LNCaP clone FGC (cell line): ENCODE measurements at places on chromosomes 7 and 10.

DNA sequence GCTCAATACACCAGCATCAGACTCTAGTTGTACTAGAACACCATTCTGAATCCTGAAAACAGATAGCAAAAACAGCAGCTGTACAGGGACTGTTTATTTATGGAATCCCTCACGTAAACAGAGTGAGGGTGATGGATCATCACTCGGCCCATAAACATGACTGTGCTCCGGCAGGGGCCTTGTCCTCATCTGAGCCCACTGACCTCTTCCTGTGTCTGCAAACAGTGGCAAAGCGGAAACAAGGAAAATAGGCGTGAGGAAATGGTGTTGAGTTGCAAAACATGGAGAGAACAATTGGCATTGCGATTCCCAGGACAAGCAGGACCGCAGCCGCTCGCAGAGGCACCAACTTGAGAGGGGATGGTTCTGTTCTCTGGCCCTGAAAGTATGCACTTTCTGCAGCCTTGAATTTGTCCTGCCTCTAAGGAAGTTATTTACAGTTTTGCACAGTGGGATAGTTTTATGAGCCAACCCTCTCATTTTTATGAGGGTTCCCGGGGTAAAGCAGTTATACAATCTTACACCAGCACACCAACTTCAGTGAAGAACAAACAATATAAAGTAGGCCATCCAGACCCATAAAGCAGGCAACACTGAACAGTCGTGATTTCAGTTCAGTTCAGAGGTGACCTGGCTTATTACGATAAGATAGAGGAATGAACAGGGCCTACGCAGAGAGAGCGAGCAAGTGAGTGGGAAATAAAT, 248.0 kb upstream of the FZD8 start:
- DNase-seq, result peak; percentile 61

GRCh38 chr7:144404946-144405345, 1.5 kb upstream of the NOBOX start:
- no peak for DNase-seq

DNA sequence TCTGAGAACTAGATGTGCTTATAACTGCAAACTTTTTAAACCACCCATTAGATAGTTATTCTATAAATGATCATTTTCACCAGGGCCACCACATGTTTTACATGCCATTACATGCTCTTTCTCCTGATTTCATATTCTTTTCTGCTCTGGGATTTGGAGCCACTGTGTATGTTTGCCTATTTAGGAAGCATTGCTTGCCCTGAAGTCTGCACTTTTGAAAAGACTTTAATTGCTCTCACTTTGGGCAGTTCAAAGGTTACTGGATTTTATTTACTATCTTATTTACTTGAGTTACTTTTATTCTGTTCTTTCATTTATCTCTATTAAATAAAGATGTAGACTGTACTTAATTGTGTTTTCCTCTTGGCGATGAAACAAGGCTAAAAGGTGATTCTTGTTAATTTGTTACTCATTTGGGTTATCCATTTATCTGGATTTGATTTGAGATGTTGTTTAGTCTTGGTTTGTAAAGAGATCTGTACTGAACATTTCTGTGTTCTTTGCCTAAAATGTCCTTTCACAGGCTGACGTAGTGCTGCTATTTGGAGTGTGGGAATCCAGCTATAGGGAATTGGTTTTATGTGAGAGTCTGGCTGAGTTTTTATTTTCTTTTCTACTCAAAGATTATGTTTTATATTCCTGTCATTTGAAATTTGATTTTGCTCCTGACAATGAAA, 88.8 kb downstream of the SUGCT start:
- no peak for DNase-seq

DNA sequence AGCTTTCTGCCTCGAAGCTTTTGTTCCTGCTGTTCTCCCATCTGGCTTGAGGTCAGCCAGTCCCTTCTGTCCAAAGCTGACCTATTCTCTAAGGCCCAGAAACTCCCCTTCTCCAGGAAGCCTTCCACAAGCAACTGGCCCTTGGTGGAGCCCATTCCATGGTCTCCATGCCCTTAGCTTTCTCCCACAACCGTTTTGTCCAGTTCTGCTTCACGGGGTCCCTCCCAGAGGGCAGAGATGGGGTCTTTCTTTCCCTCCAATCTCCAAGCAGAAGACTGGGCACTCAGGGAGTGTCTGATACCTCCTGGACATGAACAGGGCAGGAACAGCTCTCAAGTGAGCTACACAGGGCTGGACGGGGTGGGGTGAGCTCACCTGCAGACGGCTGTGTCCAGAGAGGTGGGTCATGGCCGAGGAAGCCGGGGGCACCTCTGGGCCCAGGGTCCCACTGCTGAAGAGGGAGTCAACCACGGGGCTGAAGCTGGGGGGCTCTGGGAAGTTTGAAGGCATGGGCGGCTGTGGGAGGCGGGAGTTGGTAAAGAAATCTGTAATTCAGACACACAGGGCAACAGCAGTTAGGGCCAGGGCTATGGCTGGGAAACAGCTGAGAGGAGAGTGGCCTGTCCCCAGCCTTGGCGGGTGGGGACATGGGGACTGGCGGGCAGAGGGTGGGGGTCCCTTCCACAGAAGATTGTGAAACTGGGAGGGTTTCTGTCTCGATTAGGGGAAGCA, 20.9 kb upstream of the TBL2 start:
- no peak for DNase-seq

- DNase-seq, result no peak
Measured at GRCh38 chr7:82018226-82018625, 248.4 kb upstream of the HGF start.

DNA sequence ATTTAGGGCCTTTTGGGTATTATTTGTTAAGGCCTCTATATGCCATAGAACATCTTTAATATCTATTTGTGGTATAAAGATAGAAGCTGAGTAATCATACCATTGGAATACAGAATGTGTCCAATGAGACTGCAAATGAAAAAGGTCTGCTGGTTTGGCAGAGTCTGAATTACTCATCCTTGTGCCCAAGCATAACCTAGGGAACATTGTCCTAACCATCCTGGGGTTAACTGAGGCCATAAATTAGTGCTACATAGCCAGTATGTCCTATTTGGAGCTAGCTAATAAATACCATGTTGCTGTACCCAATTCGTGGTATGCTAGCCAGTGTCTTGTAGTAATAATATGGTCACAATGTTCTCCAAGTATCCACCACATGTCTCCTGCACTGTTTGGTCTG, 117.1 kb downstream of the ANKRD26 start:
- DNase-seq, result no peak

DNA sequence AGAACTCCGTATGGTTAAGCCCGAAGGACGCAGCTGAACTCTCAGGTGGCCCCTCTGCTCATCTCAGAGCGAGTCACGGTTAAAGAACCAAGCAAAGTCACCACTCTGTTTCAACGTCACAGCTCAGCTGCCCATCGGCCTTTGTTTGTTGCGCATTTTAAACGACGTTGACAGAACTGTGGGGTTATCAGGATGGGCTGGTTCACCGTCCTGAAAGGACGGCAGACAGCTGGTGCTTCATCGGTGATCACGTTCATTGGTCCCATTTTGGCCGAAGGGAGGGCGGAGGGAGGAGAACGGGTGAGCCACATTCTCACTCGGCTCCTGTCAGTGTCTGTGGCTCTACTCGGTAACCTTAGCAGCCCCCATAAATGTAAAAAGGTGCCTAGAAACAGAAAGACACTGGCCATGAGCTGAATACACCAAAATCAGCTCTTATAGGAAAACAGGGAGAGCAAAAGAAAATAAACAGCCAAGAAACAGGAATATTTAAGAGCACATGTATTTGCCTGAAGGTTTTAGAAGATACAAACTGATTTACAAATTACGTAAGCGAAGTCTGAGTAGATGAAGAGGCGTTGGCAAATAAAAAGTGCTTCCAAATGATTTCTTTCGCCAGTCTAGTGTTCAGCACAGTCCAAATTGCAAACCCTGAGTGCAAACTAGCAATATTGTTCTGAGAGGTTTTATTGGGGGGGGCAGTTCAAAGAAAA, 8.4 kb downstream of the PRKAG2 start:
- DNase-seq, result no peak

DNA sequence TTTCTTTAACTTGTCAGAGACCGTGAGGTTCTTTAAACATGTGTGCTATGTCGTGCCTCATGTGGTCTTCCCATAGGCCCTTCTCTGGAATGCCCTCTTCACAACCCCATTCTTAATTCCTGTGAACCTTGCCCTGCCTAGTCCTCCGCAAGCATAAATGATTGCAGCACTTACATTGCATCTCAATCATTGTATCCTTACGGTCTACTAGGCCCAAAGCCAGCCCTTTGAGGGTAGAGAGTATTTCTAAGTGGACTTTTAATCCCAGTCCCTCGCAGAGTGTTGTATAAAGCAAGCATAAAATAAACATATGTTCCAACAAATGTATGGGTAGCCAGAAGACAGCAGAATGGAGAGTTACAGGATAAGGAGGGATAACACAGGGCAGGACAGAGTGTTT, 92.1 kb upstream of the FAM133B start:
- DNase-seq, result no peak

- no peak for DNase-seq
Measured at GRCh38 chr10:6045878-6046772, 16.0 kb downstream of the IL2RA start.

DNA sequence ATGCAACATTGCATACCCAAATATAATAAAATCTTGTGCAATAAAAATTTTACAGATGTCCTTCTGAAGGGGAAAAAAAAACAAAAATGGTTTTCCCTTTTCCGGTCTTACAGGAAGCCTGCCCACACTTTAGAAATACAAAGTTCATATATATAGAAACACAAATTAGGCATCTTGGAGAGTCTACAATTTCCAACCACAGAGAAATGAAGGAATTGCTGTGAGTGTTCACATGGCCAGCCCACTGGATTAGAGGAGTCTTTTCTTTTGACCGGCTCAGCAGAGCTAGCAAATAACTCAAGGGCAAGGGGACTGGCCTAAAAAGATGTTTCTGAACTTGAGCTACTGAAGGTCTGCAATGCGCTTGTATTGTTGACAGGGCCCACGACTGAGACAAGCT, 92.4 kb downstream of the GLI3 start:
- DNase-seq, result no peak

GRCh38 chr7:148337246-148337965, 253.2 kb upstream of the C7orf33 start:
- no peak for DNase-seq

- no peak for DNase-seq
Measured at GRCh38 chr10:29926693-29927048, 132.7 kb downstream of the JCAD start.

DNA sequence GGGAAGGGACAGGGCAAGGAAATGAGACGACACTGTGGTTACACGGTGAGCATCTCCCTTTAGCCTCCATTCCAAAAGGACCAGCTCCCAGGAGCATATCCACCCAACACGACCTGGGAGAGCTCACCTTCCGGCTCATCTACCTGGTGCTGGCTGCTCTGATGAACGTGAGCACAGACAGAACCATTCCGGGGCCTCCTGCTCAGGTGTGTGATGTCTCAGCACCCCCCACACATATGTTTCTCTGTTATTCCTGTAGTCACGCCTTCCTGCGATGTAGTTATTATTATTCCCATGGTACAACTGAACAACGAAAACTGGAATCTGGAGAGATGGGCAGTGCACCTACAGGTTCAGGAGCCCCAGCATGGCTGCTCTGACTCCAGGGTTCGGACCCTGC, 20.5 kb upstream of the GPR26 start:
- no peak for DNase-seq
